T-helper 2 cell treated with Interferon-gamma antibody and Interleukin-4, amounts not matched to agents 5 μg/mL and 100 μg/mL, for 36 hours (primary cell): ENCODE measurements at places on chromosomes 6 and 20.

- no peak for DNase-seq
Observed at GRCh38 chr6:133891149-133891926, 2.4 kb downstream of the TCF21 start.

- no peak for DNase-seq
Observed at GRCh38 chr6:132132422-132132821, 181.2 kb upstream of the CCN2 start.

- no peak for DNase-seq
Observed at GRCh38 chr6:111743862-111744692, 129.2 kb downstream of the FYN start.

GRCh38 chr20:32858701-32859372 is at the start of gene EFCAB8:
EFCAB8 (plus strand) TSS chr20:32858923; CDS start chr20:32863793, 4,870 bp downstream.
- DNase-seq = no peak

DNA sequence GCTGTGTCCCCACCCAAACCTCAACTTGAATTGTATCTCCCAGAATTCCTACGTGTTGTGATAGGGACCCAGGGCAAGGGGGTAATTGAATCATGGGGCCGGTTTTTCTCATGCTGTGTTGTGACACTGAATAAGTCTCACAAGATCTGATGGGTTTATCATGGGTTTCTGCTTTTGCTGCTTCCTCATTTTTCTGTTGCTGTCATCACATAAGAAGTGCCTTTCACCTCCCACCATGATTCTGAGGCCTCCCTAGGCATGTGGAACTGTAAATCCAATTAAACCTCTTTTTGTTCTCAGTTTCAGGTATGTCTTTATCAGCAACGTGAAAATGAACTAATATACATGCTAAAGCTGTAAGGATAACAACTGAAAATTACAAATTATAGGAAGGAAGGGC is 88.3 kb downstream of the CDYL start:
- no peak for DNase-seq

DNA sequence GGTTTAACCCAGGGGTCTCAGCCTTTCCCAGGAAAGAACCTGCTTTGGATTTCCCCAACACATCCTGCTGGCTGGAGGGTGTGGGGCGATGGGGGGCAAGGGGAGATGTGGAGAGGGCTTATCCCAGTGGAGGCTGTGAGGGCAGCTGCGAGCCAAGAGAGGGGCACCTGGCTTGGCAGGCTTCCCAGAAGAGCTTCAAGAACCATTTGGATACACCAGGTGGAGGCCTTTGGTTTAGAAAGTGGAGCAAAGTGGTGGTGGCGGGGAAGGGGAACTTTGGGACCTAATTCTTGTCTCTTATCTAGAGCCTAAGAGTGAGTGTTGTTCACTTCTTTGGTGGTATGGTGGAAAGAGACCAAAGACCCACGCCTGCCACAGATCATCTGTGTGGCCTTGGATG is 12.4 kb downstream of the CD40 start:
- no peak for DNase-seq

- DNase-seq = no peak
Observed at GRCh38 chr6:29653452-29654038, 3.3 kb upstream of the MOG start.

GRCh38 chr6:131054392-131055250 is 8.4 kb downstream of the EPB41L2 start:
- DNase-seq = no peak

DNA sequence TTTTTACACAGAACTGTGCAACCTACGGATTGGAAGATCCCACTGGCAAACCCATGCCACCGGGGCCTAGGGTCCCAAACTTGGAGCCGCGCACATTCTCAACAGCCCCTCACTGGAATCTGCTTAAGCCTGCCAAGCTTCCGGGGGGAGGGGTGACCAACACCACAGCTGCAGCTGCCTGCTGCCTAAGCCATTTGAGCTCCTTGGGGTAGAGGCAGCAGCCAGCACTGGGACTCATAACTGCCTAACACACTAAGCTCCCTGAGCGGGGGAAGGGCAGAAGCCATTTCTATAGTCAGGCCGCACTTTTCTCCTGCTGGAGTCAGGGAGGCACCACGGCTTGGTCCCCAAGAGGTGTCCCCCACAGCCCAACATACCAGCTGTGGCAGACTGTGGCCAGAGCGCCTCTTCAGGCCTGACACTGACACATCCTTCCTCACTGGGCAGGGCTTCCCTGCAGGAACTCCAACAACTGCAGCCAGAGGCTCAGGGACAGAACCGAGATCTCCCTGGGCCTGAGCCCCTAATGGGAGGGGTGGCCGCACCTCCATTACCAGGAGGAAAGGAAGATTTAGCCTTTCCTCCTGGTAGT is 270.3 kb upstream of the ECI2 start:
- no peak for DNase-seq

GRCh38 chr6:21201187-21201586 is 392.4 kb upstream of the SOX4 start:
- DNase-seq = no peak

DNA sequence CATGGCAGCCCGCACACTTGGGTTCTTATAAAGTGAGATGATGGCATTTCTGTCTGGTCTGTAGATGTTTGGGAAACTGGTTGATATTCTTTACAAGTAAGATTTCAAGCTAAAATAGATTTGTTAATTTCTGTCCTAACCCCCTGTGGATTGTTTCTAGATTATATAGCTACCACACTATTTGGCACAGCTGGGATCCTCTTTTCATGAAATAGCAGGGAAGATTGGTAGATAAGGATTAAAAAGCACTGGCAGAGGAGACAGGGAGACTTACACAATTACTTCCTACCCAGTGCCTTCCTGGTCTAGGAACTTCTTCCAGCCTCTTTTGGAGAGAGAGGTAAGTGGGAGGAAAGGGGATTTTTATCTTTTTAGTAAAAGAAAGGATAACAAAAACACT is 13.2 kb upstream of the ATXN1 start:
- DNase-seq = no peak

DNA sequence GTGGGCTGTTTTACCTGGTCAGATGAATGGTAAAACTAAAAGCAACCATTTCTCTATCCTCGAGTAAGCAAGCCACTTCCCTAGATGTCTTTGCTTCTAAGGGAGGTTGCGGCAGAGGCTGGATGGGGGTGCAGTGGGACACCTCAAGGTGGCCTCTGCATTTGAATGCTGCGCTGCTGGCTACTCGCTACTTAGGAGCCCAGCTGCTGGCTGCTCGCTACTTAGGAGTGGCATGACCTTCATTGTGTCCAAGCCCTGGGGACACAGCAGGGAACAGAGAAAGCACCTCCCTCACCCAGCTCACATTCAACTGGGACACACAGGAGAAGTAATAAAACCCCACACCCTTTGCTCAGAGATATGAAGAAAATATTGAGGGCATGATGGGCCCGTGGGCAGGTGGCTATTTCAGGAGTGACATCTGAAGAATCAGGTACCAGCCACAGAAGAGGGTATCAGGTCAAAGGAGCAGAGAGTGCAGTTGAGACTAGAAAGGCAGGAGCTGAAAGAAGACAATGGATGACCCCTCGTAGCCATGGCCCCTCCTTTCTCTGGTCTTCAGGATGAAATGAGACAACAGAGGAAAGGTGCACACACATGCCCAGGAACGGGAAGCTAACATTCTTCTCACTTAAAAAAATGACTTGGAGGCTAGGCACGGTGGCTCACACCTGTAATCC is 149.4 kb downstream of the ZMYND8 start:
- DNase-seq = no peak

DNA sequence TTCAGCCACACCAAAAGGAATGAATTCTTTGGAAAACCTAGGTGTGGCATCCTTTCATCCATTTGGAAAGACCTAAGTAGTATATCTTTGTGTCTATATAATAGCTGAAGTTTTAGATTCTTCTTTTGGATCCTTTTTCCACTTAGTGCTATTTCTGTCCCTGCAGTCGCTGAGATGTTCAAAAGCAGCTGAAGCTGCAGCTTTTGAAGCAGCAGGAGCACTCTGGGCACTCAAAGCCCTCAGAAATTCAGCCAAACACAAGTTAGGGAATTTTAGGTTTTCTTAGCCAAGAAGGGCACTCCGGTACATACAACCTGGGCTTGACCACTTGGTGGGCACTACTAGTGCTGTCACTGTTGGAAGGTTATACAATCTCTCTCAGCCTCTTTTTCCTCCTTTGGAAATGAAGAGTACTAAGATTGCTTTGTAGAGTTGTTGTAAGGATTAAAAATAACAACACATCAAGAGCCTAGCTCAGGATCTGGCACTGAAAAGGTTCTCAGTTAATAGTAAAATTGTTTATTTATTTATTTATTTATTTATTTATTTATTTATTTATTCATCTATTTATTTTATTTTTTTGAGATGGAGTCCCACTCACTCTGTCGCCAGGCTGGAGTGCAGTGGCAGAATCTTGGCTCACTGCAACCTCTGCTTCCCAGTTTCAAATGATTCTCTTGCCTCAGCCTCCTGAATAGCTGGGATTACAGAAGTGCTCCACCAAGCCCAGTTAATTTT is 71.9 kb upstream of the SLC22A16 start:
- DNase-seq = no peak

- no peak for DNase-seq
Observed at GRCh38 chr20:23403751-23404150, 17.5 kb downstream of the NAPB start.

GRCh38 chr20:46625875-46626373 is 25.3 kb downstream of the SLC13A3 start:
- no peak for DNase-seq

- DNase-seq = no peak
Observed at GRCh38 chr6:128233531-128233930, 286.9 kb downstream of the PTPRK start.

GRCh38 chr6:39335780-39336545 is 13.5 kb upstream of the KCNK16 start:
- peak; percentile 12 for DNase-seq

- DNase-seq = no peak
Observed at GRCh38 chr20:38134427-38135270, 30.4 kb downstream of the TGM2 start.

DNA sequence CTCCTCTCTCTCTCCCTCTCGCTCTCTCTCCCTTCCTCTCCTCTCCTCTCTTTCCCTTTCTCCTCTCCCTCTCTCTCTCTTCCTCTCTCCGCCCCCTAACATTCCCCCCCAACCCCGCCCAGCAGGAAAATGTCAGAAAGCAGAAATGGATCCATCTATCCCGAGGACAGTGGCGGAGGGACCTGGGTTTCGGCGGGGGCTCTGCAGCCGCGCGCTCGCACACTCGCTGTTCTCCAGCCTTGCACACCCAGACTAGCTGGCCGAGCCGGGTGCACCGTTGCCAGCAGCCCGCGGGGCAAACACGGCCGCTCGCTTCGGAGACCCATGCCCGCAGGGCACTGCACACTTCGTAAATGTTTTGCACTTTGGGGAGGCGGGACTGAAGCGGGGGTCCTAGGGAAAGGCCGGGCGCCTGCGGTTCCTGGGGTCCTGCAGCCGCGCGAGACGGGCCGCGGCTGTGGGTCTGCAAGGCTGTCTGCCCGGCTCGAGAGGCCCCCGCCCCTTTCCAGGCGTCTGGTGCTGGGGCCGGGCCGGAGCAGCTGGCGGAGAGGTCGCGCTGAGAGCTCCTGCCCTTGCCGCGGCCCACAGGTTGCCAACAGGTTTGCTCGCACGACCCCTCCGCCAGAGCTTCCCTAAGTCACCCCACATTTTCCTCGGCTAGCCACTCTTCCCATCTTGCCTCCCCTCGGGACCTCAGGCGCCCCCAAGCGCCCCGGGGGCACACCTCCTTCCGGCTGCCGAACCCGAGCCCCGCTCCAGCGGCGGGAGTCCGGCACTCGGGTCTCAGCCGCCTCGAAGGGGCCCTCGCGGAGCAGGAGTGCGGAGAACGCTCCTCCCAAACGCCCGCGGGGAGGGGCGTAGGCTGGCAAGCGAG is 818 bp upstream of the MDGA1 start:
- DNase-seq = peak; percentile 46

- DNase-seq = no peak
Observed at GRCh38 chr6:158743033-158743651, 76.0 kb downstream of the EZR start.

- DNase-seq = no peak
Observed at GRCh38 chr6:83702749-83703148, 6.2 kb downstream of the SNAP91 start.

GRCh38 chr6:107784669-107785068 is 39.4 kb downstream of the SCML4 start:
- no peak for DNase-seq

DNA sequence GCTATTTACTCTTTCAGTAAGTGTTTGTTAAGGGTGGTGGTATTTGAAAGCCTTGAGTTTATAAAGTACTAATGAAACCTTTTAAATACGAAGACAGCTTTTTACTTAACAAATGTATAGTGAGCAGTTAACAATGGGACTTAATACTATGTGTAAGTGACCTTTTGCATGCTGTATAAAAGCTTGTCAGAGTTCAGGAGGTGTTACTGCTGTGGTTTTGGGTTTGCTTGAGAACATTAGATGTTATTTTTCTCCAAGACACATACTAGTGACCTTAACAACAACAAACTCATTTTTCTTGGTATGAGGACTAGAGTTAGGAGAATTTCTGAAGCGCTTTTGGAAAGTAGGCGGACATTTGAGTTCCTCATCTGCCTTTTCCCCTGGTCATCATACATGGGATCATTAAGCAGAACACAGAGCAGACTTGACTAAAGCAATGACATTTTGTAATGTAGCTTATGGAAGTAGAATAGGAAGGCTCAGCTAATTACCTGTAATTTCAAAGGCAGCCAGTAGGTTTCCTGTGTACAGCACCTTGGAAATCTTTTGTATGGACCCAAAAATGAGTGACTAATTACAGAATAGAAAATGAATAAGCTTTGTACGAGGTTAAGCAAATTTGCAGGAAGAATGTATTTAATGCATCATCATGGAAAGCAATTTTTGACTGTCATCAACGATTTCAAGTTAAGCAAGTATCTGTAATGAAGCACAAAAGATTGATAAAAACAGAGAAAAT is 14.1 kb downstream of the CDYL start:
- no peak for DNase-seq

DNA sequence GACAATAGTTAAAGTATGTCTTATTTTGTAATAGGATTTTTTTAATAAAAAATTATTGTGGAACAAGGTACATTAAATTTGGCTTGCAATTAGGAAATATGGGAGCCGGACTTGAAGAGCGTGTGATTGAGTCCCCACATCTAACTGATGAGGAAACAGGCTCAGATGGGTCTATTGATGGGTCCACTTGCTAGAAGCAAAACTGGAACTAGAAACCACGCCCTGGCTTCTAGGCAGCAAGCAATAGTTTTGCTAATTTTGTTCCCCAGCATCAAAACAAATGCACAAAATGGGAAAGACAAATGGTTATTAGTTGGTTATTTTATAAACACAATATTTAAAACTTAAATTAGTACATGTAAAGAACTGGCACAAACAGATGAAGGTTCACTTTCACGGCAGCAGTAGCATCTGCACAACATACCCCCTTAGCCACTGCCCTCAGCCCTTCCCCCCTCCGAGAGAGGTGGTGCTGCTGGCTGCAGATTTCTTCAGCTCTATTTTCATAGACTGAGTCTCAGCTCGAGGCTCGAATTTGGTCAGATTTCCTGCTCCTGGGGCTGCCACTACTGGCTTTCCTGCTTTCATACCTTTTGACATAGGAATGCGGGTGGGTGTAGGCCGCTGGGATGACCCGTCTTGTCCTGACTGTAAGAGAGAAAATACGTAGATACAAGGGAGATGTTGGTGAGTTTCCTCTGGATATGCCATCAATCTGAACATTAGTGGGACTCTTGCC is 23.8 kb upstream of the TMEM30A start:
- DNase-seq = no peak

- no peak for DNase-seq
Observed at GRCh38 chr20:63736893-63737694, 630 bp downstream of the LIME1 start.

GRCh38 chr20:5212907-5213487 is 86.2 kb downstream of the CDS2 start:
- DNase-seq = no peak
